ENCODE measurements at places on chromosomes 3 and 15.

GRCh38 chr3:49666592-49666991 is 7.6 kb upstream of the APEH start:
- DNase-seq = no peak

GRCh38 chr3:114411811-114412803 is 118.3 kb downstream of the TIGIT start:
- no peak for DNase-seq

- no peak for DNase-seq
Measured at GRCh38 chr3:141529717-141530414, 43.0 kb downstream of the RASA2 start.

- no peak for DNase-seq
Measured at GRCh38 chr3:195095035-195095703, 175.8 kb downstream of the XXYLT1 start.

- DNase-seq = no peak
Measured at GRCh38 chr15:75666823-75667501, 19.2 kb downstream of the SNX33 start.

- DNase-seq = no peak
Measured at GRCh38 chr3:124985349-124985748, 50.8 kb upstream of the MUC13 start.

GRCh38 chr3:15327941-15328340 is 4.4 kb downstream of the SH3BP5 start:
- DNase-seq = no peak
